ENCODE measurements at places on chromosomes 6 and 20. TPM values are rescaled to one million over a fixed set of nuclear protein-coding genes. Genes with fewer than 3 reads are reported as not detected.

Gene SLC26A8
- total RNA-seq = not detected

Gene DLK2
- 1.4 TPM for total RNA-seq

Gene SPATS1
- not detected for total RNA-seq

Gene RAET1L
- not detected for total RNA-seq

Gene SLC25A27
- total RNA-seq = 1.1 TPM

Gene VNN1
- total RNA-seq = not detected

Gene YWHAB
- 256 TPM for total RNA-seq

Gene TRIM31
- not detected for total RNA-seq

Gene SUMO4
- 3.2 TPM for total RNA-seq

Gene HNF4A
- not detected for total RNA-seq

Gene MRPS26
- total RNA-seq = 90.7 TPM

Gene FOXP4
- total RNA-seq = 21.0 TPM

Gene ZMYND8
- total RNA-seq = 28.7 TPM

Gene MRAP2
- not detected for total RNA-seq

Gene SYTL3
- total RNA-seq = 124 TPM

Gene SYCP2
- total RNA-seq = 4.4 TPM

Gene ISM1
- 1.9 TPM for total RNA-seq

Gene TREM1
- total RNA-seq = not detected

Gene OPRM1
- total RNA-seq = not detected

Gene PCIF1
- 27.8 TPM for total RNA-seq

Gene HRH3
- total RNA-seq = not detected

Gene HLA-DRA
- 12.9 TPM for total RNA-seq

Gene AKAP12
- 1.5 TPM for total RNA-seq

Gene PTCHD4
- total RNA-seq = not detected

Gene TRIM40
- total RNA-seq = not detected

Gene RIPOR3
- not detected for total RNA-seq

Gene PROKR2
- 0.15 TPM for total RNA-seq

Gene PLCB4
- total RNA-seq = not detected

Gene RGL2
- 22.2 TPM for total RNA-seq

Gene BPIFB2
- not detected for total RNA-seq

Gene MAP3K5
- 9.2 TPM for total RNA-seq

Gene CLDN20
- not detected for total RNA-seq

Gene OSTM1
- 21.9 TPM for total RNA-seq
